ENCODE measurements at places on chromosomes 4 and X.

- DNase-seq, result peak; percentile 87
Measured at GRCh38 chrX:153947009-153947769, 2.7 kb upstream of the RENBP start.

- DNase-seq, result no peak
Measured at GRCh38 chr4:132275583-132276121, 873.4 kb upstream of the PCDH10 start.

- DNase-seq, result no peak
Measured at GRCh38 chr4:151804086-151804630, 43.4 kb upstream of the GATB start.

GRCh38 chrX:100915562-100915961 lies 13.2 kb downstream of the XKRX start:
- DNase-seq, result no peak

DNA sequence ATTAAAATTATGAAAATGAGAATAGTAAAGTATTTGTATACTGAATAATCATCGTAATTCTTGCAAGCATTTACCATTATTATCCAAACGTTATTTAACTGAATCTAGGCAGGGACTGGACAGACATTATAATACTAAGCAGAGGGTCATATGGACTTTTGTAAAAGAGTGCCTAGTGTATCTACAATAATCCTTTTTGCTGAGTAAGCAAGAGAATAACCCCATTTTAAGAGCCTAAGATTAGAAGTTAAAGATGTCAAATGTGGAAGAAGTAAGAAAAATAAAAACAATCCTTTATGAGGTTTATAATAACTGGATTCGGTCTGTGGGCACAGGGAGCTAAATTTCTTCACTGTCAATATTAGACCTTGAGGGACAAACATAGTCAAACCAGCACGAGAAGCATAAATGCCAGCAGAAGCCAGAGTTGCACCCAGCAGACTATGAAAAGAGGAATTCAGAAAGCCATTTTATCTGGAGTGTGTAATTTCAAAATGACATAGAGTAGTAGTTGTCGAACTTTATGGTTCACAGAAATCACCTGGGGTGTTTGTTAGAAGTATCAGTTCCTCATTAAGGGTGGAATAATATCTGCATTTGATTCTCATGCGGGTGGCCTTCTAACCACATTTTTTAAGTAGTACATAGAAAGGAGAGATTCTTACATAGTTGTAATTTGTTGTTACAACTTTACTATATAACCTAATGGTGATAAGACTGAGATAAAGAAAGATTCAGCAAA lies 39.7 kb upstream of the DCLK2 start:
- no peak for DNase-seq

DNA sequence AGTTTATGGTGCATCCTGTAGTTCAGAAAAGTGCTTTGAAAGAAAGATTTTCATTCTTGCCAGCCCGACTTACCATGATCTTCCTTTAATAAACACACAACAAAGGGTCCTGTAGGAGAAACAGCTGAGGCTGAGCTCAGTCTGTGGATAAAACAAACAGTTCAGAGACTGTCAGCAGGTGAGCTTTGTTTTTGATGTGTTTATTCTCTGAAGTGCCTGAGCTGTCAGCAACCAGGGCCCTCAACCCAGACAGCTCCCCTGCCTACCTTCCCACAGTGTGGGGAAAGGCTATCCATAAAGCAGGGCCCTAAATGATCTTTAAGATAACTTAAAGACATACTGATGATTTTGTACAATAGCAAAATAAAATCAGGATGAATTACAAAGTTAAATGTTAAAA lies 459.2 kb upstream of the GALNT7 start:
- no peak for DNase-seq

DNA sequence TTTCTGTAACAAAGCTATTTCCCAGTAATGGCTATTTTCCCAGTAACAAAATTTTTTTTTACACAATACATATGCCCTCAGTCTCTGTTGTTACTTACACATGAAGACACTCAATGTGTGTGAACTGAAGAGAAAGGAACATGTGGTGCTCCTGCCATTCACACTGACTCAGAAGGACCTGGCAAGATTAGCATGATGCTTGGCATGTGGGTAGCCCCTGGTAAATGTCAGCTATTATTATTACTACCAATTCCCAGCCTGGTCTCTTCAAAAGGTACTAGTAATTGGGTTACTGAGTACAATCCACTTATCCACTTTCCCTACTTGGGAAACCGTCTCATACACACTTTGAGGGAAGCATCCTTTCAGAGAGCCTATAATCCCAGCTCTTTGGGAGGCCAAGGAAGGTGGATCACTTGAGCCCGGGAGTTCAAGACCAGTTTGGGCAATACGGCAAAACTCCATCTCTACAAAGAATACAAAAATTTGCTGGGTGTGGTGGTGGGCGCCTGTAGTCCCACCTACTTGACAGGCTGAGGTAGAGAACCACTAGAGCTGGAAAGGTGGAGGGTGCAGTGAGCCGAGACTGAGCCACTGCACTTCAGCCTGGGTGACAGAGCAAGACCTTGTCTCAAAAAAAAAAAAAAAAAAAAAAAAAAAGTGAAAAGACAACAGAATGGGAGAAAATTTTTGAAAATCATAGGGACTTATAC lies 14.6 kb downstream of the RBBP7 start:
- no peak for DNase-seq

DNA sequence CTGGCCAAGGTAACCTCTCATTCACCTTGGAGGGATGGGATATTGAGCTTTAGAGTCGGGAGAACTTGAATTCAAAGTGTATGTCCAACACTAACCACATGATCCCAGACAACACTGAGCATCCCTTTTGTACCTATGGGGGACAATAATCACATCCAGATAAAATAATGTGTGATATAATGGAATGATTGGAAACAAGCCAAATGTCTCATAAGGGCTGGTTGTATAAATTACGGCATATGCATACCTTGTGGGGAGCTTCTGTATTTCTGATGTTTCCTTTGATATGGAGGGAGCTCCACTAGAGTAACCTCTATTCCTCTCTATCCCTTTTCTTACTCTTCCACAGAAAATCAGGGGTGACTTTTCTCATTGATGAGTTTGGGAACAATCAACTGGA lies 40.7 kb upstream of the LDB2 start:
- DNase-seq, result no peak

- DNase-seq, result no peak
Measured at GRCh38 chrX:19243431-19243830, 100.3 kb upstream of the PDHA1 start.

- no peak for DNase-seq
Measured at GRCh38 chr4:123561525-123561924, 164.9 kb downstream of the SPRY1 start.

DNA sequence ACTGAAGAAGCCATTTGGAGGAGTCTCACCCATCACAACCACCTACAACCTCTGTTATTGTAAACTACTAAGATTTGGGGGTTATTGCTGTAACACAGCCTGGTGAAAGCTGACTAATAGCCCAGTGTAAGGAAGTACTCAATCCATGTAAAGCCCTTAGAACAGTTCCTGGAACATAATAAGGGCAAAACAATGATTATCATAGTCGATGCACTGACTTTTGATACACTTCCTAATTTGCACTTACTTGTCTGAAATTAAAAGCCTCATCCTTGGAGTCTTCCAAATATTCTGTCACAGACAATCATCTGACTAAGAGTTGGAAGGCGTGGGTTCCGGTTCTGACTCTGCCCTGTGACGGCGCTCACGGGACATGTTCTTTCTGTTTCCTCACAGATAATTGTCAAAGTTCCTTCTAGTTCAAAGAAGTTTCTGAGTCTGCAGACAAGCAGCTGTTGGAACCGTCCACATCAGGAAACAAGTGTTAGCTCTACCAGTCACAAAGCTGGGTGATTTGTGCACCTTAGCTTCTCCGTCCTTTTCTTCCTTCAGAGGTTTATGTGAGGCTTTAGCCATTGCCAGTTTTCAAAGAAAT lies 33.4 kb upstream of the RASGEF1B start:
- DNase-seq, result peak; percentile 30

- DNase-seq, result no peak
Measured at GRCh38 chr4:91427171-91427570, 876.6 kb upstream of the GRID2 start.

- DNase-seq, result no peak
Measured at GRCh38 chrX:54386314-54386713, 28.5 kb upstream of the WNK3 start.

DNA sequence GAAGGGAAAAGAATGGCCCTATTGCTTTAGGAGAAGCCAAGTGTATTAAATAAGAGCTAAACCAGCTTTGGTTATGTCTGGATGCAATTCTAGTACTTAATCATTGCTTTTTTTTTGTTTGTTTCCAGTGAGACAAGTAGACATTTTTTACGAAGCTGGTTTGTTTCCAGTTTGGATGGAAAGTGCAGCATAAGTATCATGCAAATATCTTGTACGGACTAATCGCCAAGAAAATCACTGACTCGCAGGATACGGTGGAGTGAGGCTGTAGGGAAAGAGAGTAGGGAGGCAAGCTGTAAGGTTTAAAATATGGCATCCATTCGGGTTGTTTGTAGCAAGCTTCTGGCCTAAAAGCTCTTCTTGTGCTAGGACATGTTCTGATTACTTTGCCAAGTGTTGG lies 64.8 kb downstream of the HPGD start:
- no peak for DNase-seq

- no peak for DNase-seq
Measured at GRCh38 chrX:96455078-96455477, 229.6 kb upstream of the DIAPH2 start.

DNA sequence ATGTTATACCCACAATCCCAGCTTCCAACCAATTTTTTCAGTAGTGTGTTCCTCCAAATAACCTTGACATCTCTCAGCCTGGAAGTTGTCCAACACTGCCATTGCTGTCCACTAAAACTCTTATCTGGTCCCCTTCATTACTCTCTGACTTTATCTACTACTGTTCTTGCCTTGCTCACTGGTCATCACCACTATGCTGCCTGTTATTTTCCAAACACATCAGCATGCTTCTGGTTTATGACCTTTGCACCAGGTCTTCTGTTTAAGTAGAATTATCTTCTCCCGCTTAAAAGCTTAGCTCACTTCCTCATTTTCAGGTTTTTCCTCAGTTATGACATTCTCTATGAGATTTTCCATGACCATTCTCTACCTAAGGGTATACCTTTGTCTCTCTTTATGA lies 5.5 kb downstream of the ELMOD2 start:
- peak; percentile 30 for DNase-seq

- no peak for DNase-seq
Measured at GRCh38 chr4:183729069-183729406, 69.9 kb downstream of the TRAPPC11 start.

GRCh38 chr4:186249785-186250754 lies 15.9 kb upstream of the F11 start:
- no peak for DNase-seq

DNA sequence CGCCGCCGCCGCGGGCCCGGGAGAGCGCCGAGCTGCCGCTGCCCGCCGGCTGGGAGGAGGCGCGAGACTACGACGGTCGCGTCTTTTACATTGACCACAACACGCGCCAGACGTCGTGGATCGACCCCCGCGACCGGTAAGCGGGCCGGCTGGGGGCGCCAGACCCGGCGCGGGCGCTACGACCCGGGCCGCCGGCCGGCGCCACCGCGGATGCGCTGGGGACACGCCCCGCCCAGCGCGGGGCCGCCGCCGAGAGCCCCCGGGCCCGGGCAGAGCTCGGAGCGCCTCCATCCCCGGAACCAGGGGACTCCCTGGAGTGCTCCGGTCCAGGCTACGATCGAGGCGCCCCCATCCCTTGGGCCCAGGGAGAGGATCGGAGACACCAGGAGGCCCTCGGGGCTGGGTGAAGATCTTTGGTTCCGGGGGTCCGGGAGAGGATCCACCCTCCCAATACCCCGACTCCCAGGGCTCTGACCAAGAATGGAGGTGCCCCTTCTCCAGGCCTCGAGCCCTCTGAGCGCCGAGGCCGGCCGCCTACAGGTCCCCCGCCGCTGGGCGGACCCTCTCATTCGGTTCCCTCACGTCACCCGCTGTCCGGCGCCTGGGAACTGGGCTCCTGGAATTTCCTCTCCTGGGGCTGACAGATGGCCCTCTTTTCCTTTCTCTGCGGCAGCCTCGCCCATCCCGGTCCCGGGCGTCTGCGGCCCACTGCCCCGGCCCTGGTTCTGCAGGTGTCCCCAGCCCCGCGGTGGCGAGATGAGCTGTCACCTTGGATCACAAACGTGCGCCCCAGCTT lies 48.8 kb downstream of the CLDN34 start:
- DNase-seq, result peak; percentile 36

DNA sequence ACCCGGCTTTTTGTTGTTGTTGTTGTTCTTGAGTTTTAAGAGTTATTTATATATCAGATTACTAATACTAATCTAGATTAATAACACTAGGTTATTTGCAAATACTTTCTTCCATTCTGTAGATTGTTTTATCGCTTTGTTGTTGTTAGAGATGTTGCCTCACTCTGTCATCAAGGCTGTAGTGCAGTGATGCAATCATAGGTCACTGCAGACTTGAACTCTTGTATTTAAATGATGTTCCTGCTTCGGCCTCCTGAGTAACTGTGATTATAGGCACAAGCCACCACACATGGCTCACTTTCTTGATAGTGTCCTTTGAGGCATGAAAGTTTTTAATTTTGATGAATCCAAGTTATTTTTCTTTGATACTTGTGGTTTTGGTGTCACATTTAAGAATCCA lies 129.0 kb downstream of the VSIG4 start:
- DNase-seq, result no peak

- DNase-seq, result no peak
Measured at GRCh38 chr4:104859601-104860237, 287.0 kb upstream of the TET2 start.

DNA sequence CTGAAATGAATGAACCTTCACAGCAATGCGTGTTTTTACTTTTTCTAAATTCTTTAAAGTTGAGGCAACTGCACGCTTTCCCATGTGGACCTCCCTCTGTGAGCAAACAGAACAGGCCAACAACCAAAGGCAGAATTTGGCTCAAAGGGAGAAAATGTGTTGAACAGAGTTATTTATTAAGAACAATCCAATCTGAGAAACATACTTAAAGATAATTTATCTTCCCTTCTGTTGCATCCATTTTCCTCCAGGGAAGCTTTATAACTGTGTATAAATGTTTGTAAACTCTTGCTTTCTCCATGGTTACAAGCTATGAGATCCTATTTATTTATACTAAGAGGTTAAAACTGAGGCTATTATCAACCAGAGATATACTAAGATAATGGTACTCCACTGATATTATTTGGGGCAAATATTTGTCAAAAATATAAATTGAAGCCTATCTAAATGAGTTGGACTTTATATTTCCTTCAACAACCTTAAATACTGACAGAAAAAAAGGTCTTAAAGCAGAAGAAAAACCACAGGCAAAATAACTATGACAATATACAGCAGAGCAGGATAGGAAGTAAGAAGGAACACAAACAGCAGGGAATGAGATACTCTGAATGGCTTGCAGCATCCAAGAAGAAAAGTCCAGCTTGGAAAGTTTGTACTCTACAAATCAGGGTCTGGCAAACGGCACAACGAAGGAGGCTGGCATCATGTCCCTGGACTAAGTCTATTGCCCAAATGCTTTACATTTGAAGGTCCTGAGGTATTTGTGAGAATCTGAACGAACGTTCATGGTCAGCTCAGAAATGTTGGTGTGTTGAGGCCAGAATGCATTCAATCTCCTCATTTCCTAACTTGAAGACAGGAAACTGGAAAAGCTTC lies 663.2 kb upstream of the INTU start:
- DNase-seq, result no peak

DNA sequence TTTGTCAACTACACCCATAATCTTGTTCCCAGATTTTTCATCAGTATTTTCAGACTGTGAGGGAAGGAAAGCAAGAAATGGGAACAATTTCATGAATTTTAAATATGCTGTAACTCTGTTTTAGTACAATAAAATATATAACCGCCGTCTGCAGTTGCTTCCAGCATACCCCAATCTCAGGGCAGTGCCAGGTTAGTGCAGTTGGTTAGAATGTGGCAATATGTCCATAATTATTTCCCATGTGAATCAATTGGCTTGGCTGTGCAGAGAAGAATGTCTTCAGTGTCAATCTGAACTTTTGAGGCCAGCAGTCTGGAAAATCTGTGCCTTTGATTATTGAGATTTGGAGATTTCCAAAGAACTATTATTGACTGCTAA lies 5.0 kb upstream of the MMAA start:
- no peak for DNase-seq
